HepG2 (cell line): ENCODE measurements at places on chromosomes 11 and 22. TPM values are rescaled to one million over a fixed set of nuclear protein-coding genes. Genes with fewer than 3 reads are reported as not detected.

DNA sequence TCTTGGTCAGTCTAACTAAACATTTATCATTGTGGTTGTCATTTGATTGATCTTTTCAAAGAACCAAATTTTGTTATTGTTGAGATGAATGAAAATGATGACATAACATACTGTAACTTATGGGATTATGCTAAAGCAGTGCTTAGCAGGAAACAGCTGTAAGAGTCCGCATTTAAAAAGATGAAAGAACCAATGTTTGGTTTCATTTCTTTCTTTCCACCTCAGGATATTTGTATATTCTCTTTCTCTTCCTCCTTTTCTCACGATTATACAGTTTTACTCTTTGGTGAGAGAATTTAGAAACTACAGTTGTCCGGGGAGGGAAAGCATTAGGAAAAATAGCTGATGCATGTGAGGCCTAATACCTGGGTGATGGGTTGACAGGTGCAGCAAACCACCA is 23.1 kb downstream of the PIH1D2 start:
- DNase-seq: no peak

GRCh38 chr11:100247704-100248103 is 439.4 kb upstream of the ARHGAP42 start:
- DNase-seq: no peak

DNA sequence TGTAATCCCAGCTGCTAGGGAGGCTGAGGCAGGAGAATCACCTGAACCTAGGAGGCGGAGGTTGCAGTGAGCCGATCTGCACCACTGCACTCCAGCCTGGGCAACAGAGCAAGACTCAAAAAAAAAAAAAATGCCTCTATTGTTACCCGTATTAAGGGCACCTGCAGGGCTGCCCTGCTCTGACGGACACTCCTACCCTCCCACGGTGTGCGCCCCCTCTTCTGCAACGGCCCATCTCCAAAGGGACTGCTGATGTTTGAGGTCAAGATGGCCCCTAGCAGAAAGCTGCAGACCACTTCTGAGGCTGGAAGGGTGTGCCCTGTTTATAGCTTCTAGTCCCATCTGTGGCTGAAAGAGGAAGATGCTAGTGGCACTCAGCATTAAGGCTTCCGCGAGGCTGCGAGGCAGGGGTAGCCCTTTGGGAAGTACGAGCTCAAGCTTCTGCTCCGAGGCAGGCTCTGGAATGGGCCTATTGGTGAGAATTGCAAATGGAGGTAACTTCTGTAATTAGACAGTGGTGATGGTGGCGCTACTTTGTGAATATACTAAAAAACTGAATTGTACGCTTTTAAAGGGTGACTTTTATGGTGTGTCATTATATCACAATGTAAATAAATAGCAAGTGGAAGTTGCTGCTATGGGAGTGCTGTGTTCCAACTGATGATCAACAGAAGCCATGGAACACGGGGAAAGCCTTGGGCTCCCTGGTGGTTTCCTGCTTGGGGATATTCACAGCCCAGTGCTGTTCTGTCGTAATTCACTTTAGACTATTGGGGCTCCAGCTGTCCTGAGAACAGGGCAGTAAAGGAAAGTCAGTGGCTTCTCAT is 24.3 kb downstream of the ARFGAP2 start:
- no peak for DNase-seq

DNA sequence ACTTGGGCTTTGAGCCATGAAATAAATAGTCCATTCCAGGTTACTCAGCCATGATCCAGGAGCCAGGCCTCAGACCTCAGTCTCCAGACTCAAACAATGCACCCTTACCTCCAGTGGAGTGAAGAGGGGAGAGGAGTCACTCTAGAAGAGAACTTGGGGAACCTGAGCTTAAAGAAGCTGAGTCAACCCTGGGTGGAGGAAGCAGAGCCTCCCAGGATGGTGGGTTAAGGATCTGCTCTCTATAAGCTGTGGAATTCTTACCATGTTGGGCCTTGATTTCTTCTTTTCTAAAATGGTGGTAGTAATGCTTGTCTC is 113.2 kb downstream of the NECTIN1 start:
- DNase-seq: no peak

Gene MS4A1
- not detected in 2 replicates for total RNA-seq

Gene GPHA2
- total RNA-seq: 11.6 and 19.1 TPM in 2 replicates

DNA sequence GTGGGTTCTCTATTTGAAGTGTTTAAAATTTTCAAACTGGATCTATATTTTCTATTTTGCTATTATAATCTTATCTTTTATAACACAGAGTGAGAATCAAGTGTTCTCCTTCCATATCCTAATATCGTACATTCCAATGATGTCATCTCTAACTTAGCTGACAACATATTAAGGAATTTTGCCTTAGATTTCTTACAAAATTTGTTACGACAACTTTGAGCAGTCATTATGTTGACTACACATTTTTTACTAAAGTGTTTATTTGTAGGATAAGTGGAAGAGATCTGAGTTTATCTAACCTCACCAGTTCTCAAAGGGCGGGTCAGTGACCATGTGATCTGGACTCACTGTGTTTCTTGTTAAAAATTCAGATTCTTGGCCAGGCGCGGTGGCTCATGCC is 12.7 kb downstream of the BTG4 start:
- DNase-seq: no peak

DNA sequence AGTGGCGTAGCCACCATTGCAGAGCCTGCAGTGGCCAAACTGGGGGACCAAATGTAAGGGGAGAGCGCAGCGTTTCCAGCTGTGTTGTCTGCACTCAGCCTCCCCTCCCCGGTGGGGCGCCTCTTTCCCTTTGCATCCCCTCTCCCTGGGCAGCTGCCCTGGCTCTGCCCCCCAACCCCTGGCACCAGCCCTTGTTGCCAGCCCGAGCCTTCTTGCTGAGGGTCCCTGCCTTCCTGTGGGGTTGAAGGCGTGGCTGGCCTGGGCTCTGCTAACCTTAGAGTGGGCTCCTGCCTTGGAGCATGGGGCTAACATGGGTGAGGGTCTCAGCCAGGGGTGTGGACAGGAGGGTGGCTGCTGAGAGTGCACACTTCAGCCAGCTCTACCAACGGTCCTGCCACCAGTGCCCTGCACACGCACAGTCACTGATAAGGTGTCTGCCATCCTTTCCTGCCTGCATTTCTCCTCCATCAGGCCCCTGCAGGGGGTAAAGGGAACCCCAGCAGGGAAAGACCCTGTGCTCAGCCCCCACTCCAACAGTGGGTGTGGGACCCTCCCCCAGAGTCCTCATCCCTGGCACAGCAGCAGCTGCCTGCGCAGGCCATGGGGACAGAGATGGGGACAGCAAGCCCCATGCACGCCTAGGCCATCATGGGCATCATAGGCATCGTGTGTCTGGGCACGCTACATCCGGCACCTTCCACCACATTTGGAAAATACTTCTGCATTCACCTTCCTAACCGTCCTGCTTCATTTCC is 43.5 kb downstream of the CERK start:
- DNase-seq: no peak

GRCh38 chr11:122155765-122156527 is 39.9 kb upstream of the BLID start:
- no peak for DNase-seq

DNA sequence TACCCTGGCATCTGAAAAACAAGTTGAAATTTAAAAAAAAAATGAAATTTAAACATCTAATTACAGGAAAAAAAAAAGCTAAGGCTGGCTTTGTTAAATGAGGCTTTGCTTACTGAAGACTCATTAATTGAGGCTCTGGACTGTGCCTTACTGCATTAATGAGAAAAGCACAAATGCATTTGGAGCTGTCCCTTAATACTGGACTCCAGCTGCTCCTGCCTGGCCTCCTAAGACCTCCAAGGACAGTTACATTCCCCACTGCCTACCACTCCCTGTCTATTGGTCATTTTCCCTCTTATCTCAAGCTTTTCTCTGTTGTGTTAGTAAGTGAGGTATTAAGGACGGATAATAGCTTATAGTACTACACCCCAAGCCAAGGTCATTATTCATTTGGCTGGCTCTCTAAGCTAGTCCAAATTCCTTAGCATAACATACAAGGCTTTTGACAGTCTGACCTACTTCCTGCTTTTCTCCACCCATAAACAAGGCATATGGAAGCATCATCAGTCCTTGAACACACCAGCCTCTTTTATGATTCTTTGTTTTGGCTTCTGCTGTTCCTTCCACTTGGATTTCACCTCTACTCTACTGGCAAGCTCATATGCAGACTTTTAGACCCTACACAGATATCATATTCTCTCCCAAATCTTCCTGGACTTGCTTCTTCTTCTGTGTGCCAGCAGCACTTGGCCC is 62.5 kb downstream of the USP35 start:
- peak; percentile 17 for DNase-seq

GRCh38 chr22:29799217-29799680 is 32.1 kb downstream of the UQCR10 start:
- peak; percentile 90 for DNase-seq

GRCh38 chr11:116082256-116082655 is 578.0 kb upstream of the CADM1 start:
- DNase-seq: no peak

DNA sequence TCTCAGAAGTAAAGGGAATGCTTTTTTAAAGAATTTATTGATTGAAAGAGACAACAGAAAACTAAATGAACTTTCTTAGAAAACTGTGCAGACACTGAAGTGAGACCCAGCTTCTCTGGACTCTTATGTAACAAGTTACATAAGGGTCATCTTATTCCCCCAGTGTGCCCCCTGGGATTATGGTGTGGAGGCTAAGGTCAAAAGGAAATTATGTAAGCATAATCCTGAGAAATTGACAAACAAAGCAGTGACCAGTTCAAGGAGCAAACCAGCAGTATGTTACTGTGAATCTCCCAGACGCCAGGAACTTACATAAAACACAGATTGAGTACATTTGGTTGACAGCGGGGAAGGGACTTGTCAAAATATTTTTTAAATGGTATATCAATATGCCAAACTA is 78.6 kb downstream of the SLC1A2 start:
- DNase-seq: no peak

DNA sequence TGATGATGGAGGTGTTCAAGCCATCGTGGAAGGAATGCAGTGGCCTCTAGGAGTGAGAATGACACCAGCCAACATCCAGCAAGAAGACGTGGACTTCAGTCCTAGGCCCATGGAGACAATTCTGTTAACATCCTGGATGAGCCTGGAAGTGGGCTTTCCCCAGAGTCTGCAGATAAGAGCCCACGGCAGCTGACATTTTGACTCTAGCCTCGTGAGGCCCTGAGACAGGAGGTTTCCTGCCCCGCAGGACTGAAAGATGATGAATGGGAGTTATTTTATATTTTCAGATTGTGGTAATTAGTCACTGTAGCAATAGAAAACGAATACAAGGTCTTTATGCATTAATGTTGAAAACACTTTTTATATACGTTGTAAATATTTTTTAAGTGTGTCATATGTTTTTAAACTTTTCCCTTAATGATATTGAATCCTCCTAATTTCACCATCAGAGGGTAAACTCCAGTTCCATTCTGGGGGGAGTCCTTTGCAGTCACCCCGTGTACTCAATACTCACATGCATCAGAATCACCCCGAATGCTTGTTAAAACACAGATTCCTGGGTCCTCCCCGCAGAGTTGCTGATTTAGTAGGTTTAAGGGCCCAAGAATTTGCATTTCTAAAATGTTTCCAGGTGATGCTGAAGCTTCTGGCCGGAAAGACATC is 570 bp upstream of the TPCN2 start:
- no peak for DNase-seq

- DNase-seq: peak; percentile 77
These were observed 283.5 kb downstream of the TTC28 start for GRCh38 chr22:28395920-28396753.

Gene CADM1
- 62.2 and 122 TPM in 2 replicates for total RNA-seq

DNA sequence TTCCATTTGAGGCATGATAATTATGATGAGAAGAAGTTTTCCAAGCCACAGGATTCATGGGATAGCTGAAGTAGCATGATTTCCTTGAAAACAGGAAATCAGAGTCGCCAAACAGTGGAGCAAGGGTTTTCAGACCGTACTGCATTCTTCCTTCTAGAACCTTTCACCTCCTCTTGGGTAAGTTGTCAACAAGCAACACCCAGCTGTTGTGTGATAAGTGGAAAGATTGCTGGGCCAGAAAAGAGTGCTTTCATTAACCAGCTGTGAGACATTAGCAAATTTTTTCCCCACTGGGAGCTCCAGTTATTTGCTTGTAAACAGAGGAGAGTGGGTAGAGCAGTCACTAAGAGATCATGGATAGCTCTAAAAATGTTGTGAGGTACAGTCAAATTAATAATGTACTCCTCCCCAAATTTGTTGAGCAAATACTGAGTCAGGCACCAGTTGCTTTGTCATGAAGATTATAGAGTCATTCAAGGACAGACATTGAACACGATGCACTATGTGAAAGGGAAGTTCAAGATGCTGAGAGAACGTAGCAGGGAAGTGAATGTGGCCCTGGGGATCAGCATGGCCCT is 11.7 kb upstream of the MPEG1 start:
- no peak for DNase-seq

DNA sequence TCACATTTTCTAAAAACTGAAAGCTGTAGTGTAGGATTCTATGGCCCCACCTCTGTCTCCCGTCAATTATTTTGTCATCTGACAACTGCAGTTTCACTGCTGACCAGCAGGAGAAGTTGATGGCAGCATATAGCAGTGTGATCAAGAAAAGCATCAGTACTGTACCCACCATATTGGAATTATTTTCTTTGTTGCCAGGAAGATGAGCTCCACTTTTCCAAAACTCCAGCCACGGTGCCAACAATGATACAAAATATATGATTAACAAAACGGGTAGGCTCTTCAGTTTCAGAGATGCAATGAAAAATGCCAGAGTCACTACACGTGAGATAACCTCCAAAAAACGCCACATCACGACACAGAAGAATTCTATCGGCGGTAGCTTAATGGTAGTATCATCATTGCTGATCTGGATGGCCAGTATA is 41.3 kb downstream of the XKR3 start:
- DNase-seq: peak; percentile 5

DNA sequence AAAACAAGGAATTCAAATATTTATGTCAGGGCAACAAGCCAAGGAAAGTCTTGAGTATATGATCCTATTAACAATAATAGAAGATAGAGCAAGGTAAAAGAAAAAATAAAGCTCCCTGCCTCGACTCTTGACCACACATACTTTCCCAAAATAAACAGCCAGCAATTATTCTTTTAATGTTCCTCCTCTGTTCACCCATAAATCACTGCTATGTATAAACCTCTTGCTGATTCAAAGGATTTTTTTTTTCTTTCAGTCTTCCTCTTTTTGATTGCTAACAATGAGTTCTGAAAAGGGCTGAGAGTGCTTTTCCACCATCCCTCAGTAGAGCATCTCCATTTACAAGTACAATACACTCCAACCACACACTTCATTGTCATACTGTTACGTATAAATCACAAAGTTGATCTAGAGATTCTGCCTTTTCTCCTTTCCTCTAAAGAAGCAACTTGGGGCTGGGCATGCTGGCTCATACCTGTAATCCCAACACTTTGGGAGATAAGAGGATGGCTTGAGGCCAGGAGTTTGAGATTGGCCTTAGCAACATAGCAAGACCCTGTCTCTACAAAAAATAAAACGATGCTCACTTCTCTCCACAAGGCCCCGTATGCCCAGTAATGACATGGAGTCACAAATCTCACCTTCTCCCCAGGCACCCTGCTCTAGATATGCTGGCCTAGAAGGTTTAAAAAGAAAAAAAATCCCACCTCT is 24.0 kb downstream of the RAB30 start:
- no peak for DNase-seq

GRCh38 chr11:98423933-98424332 is 596.8 kb upstream of the CNTN5 start:
- no peak for DNase-seq

Gene CRY2
- total RNA-seq: 8.8 and 12.2 TPM in 2 replicates

Gene RFPL1
- total RNA-seq: not detected in 2 replicates
